HuH-7.5 (cell line): ENCODE measurements at places on chromosomes 11 and 22.

DNA sequence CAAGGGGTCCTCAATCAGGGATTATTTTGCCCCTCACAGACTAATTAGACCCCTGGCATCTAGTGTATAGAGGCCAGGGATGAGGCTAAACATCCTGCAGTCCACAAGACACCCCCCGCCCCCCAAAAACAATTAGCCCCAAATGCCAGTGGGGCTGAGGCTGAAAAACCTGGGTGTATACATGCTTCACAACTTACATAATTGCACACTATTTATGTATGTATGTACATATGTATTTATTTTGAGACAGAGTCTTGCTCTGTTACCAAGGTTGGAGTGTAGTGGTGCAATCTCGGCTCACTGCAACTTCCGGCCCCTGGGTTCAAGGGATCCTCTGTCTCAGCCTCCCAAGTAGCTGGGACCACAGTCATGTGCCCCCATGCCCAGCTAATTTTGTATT is 28.8 kb upstream of the SHANK2 start:
- no peak for DNase-seq

DNA sequence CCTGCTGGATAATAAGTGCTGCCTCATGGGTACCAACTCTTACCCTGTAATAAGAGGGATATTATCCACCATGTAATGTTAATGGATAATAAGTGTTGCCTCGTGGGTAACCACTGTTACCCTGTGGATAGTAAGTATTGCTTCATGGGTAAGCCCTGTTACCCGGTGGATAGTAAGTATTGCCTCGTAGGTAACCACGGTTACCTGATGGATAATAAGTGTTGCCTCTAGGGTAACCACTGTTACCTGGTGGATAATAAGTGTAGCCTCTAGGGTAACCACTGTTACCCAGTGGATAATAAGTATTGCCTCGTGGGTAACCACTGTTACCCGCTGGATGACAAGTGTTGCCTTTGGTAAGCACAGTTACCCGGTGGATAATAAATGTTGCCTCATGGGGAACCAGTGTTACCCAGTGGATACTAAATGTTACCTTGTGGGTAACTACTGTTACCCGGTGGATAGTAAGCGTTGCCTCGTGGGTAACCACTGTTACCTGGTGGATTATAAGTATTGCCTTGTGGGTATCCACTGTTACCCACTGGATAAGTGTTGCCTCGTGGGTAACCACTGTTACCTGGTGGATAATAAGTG is 18.6 kb upstream of the NXPE4 start:
- DNase-seq: no peak

GRCh38 chr11:33690290-33691065 is 10.1 kb downstream of the C11orf91 start:
- DNase-seq: no peak

DNA sequence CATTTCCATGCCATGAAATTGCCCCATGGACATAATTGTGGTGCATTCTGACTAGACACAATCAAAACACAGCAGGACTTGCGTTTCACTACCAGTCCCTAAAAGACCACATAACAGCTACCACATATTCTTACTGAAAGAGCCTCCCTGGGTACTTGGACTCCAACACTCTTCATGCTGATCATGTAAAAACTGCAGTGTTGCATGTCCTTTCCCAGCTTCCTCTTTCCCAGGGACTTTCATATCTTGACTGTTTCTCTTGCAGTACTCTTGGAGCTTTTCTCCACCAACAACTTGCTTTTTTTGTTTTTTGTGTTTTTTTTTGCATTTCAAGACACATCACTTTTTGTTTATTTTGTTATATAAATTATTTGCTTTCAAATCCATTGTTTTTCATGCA is 22.9 kb downstream of the MS4A6E start:
- no peak for DNase-seq

GRCh38 chr22:33057363-33057995 is 702 bp downstream of the SYN3 start:
- DNase-seq: no peak

DNA sequence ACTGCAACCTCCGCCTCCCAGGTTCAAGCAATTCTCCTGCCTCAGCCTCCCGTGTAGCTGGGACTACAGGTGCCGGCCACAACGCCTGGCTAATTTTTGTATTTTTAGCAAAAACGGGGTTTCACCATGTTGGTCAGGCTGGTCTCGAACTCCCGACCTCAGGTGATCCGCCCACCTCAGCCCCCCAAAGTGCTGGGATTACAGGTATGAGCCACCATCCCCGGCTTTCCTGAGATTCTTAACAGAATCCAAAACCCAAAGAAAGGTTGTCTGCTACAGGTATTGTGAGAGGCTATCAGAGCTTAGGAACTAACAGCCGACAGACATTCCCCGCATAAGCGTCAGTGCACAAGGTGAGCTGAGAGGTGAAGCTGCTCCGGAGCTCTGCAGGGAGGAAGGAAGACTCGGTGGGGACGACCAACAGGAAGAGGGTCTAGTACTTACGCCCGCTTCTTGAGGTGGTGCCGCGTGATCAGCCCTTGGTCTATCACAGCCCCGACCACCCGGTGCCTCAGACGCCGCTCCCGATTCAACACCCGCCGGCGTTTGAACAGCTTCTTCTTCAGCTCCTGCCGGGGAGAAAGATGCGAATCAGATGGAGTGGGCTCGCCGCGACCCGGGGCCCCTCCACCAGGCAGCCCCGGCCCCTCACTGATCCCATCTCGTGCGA is 470 bp downstream of the C11orf98 start:
- peak; percentile 73 for DNase-seq

DNA sequence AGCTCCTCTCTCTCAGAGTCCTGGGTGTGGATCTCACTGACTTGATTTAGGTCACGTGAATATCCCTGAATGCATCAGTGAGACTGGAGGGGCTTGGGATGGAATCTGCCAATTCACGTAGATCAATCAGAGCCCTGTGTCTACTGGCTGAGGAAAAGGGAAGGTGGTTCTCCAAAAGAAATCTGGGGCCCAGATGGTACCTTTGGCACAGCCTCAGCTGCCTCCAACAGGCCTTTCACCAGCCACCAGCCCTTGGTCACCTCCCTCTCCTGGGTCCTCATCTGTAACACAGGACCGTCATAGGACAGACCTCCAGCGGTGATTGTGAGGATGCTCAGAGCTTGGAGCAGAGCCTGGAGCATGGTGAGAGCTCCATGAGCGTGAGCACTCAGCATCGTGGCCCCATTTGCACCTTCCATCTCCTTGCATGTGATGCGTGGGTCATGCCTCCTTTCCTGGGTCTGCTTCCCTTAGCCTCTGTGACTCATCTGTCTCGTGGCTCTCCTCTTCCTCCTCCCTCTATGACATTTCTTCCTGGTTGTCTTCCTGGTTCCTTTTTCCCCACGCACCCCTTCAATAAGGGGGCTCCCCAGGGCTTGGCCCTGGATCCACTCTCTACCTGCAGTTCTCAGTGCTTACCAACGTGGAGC is 7.5 kb upstream of the MIEF1 start:
- no peak for DNase-seq

DNA sequence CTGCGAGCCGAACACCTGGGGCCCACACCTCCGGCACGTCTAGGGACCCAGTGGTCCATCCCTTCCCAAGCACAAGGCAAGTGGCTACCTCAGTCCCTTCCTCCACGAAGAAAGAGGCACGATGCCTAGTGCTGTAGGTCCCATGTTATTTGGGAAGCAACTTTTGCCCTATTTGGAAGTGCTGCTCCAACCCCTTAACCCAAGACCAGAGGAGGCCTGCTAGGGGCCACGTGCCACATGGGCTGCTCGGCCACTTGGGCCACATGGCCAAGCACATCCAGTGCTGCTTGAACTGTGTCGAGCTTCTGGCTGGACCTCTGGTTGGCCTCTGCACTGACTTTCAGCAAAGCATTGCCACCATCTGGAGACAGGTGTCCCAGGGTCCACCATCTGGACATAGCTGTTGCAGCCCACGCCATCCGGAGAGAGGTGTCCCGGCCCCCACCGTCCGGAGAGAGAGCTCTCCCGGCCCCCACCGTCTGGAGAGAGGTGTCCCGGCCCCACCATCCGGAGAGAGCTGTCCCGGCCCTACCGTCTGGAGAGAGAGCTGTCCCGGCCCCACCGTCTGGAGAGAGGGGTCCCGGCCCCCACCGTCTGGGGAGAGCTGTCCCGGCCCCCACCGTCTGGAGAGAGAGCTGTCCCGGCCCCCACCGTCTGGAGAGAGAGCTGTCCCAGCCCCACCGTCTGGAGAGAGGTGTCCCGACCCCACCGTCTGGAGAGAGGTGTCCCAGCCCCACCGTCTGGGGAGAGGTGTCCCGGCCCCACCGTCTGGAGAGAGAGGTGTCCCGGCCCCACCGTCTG is 6.5 kb upstream of the B4GALNT4 start:
- no peak for DNase-seq

DNA sequence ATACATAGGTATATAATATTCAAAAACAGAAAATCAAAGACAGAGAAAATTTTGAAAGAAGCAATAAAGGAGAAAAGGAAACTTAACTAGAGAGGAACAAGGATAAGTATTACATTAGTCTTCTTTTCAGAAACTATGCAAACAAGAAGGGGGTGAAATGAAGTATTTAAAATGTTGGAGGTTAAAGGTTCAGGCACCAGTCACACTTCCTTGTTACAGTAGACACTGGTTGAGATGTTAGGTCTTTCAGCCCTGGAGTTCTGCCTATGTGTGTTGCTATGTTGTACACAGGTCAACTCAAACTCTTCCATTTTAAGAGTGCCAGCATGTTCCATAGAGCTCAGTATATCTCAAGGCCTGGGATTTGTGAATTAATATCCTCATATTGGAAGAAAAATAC is 6.0 kb upstream of the MS4A4A start:
- no peak for DNase-seq

DNA sequence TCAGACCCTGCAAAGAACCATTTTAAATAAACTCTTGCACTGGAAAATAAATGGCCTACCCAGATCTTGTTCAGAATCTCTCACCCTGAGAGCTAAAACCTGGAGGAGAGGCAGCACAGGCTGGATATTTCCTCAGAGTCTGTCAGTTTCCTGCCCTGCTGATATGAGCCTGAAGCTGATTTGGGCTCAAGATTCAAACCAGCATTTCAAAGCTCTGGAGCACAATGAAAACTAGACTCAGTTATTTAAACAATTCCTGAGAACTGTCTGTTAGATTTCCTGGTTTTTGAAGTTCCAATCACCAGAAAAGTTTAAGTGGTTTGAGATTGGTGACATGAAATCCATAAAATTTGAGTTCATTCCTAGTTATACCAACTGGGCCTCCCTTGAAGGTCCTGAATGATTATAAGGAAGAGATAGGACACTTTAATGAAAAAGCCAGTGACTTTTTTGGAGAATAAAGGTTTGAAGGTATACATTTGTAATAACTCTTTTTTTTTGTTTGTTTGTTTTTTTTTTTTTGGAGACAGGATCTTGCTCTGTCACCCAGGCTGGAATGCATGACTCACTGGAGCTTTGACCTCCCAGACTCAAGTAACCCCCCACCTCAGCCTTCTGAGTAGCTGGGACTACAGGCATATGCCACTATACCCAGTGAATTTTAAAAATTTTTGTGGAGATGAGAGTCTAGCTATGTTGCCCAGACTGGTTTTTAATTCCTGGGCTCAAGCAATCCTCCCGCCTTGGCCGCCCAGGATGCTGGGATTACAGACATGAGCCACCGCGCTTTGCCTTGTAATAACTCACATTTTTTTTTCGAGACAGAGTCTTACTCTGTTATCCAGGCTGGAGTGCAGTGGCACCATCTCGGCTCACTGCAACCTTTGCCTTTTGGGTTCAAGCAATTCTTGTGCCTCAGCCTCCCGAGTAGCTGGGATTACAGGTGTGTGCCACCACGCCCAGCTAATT is 8.0 kb upstream of the ESAM start:
- no peak for DNase-seq

DNA sequence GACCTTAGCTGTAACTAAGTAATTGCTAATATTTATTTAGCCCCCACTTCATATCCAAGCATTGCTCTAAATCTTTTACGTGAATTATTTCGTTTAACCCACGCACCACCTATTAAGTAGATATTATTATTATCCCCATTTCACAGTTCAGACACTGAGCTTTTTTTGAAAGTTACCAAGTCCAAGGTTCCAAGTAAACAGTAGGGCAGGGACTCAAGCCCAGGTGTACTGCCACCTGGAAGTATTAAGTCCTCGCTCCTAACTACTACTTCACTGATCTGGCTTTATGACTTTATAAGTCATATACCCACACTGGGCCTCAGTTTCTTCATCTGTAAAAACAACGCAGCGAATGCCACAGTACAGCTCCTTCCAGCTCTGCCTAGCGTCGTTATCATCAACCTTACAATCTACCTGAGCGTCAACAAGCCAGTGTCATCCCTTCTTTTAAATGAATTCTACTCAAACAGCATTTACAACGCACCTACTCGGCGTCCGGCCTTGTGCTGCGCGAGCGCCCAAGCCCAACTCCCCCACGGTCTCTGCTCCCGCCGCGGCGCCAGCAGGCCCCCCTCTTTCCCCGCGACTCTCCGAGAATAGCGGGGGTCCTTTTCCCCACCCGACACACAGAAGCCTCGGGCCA is 624 bp downstream of the TMEM41B start:
- DNase-seq: no peak

DNA sequence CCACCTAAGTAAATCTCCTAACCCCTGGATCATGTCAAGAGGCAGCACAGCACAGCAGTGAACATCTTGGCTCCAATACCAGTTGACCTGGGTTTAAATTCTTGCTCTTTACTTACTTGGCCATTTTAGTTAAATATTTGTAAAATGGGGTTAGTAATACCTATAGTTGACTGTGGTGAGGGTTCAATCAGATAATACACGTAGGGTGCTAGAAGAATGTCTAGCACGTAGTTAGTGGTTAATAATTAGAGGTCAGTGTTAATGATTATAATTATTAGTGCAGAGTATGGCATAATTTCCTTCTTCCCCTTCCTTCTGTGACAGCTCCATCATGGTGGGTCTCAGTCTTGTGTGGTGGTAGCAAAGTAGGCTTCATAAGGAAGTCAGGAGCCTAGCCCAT is 520.8 kb downstream of the INSC start:
- DNase-seq: no peak

- DNase-seq: no peak
Measured at GRCh38 chr11:33544593-33545373, 155.8 kb downstream of the C11orf91 start.

GRCh38 chr11:7905961-7906429 is 25.1 kb downstream of the OR10A6 start:
- no peak for DNase-seq
